Activated CD4-positive, CD25-positive, alpha-beta regulatory T cell treated with anti-CD3 and anti-CD28 coated beads, Interleukin-2, amount 50 U/mL, for 16 hours (primary cell): ENCODE measurements at places on chromosomes 16 and 17.

DNA sequence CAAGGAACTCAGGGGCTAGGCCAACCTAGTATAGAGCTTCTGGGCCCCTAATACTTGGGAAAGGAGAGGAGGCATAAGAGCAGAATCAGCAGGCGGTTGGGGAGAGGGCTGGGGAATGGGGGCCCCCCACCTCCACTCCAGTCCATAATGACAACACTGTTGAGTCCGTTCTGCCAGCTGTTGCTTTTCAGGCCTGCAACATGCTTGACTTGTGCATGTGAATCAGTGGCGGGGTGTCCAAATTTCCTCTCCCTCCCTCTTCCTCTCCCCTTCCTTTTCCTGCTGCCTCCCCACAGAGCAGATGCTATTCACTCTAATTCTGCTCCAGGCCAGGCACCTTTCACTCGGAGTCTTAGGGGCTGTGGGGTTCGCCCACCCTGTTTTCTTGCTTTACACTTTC, 31.7 kb downstream of the SGSM2 start:
- no peak for DNase-seq

- DNase-seq = no peak
These were observed 6.4 kb downstream of the GPATCH8 start for GRCh38 chr17:44496815-44497214.

GRCh38 chr17:73921306-73921705, 277.1 kb upstream of the SDK2 start:
- no peak for DNase-seq

- DNase-seq = no peak
These were observed 11.0 kb upstream of the CRISPLD2 start for GRCh38 chr16:84808826-84809225.

DNA sequence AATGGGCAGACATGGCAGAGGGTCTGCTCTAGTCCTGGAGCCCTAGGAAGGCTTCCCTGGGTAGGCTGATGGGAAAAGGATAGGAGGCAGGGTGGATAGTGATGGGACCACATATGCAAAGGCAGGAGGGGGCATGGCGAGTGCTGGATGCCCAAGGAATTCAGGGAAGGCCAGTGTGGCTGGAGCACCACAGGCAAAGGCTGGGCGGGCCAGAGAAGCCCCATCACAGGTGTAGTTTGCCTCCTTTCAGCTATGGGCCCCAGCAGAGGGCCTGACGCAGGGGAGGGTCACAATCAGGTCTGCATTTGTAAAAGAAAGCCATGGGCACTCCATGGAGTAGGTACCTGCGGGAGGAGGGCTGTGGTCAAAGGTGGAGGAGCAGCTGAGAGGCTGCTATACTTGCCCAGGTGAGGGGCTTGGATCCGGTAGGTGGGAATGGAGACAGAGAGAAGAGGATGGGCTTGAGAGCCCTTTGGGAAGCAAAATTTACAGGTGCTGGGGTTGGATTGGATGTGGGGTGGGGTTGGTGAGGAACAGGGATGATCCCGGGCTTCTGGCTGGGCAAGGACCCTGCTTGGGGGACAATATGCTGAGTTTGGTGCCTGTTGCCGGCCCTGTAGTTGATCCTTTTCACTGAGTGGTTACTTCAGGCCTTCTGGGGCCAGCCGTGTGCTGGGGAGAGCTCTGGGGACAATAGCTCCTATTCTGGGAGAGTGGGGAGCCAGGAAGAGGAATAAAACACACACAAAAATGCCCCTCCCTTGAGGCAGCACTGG, 6.5 kb upstream of the COL1A1 start:
- no peak for DNase-seq

DNA sequence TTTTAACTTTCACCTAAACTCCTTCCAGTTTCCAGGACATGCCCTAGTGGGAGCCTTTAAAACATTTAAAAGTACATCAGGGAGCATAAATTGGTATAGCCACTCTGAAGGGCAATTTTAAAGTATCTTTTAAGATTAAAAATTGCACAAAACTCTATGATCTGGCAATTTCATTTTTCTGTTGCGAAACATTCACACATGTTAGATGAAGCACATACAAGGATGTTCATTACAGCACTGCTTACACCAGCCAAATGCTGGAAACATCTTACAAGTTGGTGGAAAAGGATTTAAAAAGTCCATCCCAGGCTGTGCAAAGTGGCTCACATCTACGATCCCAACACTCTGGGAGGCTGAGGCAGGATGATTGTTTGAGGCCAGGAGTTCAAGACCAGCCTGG, 26.4 kb upstream of the LONP2 start:
- DNase-seq = no peak

GRCh38 chr16:10964891-10965326, 20.5 kb downstream of the CLEC16A start:
- peak; percentile 58 for DNase-seq

DNA sequence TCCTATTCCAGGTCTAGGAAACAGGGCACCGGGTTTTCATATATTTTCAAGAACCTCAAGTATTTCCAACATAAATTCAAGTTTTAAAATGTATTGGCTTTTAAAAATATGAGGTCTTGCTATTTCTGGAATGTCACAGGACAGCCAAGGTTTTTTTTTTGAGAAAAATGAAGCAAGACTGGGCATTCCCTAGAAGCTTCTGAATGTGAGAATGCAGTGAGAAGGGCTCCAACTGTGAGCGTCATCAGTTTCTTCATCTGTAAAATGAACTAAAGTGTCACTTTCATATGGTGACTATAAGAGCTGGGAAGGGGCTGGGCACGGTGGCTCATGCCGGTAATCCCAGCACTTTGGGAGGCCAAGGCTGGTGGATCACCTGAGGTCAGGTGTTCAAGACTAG, 455.8 kb upstream of the MAF start:
- no peak for DNase-seq

- no peak for DNase-seq
These were observed 17.7 kb downstream of the NAA60 start for GRCh38 chr16:3461151-3461550.

GRCh38 chr17:72407336-72407909, 286.6 kb downstream of the SOX9 start:
- no peak for DNase-seq

DNA sequence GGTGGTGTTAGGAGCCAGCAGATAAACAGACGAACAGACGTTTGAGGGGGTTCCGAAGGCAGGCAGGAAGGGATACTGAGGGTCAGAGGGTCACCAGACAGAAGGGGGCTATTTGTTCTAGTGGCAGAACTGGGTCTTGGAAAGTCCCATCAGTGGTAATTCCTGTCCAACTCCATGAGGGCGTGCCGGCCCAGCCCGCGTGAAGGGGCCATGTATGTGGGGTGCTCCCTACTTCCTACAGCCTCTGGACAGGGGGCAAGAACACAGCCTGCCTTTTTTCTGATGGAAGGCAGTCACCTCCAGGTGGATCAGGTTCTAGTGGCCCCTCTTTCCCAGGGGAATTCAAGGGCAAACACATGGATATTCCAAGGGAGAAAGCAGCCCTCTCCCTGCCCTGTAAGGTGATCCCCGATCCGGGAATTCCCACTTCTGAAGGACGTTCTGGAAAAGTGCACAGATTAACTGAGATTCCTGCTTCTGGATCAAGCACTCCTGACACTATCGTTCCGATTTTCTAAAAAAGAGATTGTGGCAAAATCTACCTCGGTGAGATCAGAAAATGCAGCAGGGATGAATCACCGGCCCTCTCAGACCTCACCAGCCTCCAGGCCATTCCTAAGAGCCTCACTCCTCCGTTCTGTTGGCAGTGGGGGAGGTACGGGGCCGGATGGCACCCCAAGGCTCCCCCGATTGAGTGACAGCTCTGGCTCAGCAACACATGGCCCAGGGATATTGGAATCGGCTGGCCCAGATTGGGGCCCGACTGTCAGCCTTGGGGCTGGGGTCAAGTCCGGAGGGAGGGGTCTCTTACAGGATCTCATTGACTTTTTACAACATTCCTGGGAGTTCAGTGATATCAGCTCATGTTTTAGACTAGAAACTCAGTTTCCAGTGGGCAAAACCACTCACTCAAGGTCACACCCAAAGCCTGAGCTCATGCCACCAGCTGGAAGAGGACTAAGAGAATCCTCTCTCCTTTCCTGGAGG, 12.4 kb downstream of the STX1B start:
- DNase-seq = no peak

DNA sequence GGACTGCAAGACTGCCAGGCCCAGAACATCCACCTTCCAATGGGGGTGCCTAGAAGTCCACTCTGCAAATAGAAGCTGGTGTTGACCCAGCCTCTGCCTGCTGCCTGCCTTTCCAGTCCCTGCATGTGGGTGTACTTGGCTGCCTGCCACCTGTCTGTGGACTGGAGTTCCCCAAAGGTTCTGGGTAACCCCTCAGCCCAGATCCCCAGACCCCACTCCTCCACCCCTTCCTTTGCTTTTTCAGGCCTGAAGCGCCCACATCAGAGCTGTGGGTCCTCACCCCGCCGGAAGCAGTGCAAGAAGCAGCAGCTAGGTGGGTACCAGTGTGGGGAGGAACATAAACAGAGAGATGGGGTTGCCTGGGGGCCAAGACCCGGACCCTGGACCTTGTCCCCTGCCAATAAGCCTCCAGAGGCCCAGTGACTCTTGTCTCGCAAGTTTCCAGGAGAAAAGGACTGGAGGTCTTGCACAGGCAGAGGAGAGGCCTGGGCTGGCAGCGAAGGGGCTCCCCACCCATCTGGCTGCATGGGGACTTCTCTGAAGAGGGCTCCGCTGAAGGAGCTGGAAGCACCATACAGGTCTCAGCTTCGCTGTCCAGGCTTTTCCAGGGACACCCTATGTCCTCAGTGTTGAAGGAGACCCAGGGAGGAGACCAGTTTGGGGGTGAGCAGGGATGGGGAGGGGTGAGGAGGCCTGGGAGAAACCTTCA, 34.3 kb downstream of the NLRC5 start:
- peak; percentile 47 for DNase-seq

DNA sequence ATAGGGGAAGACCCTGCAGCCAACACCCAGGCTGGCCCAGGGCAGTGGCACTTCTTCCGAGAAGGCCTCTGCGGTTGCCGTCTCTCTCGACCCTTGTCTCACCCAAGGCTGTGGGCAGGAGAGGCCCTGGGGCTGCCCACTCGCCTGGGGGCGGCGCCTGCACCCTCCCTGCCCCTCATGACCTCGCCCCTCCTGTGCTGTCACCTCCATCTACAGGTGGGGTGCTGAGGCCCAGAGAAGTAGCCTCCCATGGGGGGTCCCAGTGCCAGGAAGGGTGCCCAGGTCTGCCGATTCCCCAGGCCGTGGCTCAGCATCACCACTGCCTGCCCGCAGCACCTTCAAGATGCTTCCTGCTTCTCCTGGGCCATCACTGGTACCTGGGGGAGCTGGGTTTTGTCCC, 992 bp downstream of the NLRC3 start:
- DNase-seq = no peak

DNA sequence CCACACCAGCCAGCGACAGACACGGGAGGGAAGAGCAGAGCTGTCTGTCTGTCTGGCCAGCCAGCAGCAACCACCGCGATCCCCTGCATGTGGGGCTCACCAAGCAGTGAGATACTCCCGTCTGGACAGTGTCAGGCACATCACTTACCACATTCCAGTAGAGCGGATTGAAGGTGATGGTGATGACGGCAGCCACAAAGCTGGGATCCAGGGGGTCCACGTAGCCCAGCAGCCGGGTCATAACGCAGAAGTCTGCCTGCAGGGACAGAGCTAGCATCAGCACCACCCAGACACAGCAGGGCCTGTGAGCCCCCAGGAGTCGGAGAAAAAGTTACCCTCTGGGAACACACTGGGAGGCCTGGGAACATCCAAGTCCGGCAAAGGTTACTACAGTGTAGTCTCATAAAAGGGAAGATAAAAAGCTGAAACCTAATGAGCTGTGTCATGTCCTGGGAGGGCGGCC, 14.7 kb downstream of the PEMT start:
- no peak for DNase-seq

GRCh38 chr16:56428091-56428490, 2.7 kb upstream of the AMFR start:
- DNase-seq = no peak

- no peak for DNase-seq
These were observed 138.8 kb upstream of the CCL2 start for GRCh38 chr17:34116306-34116705.

DNA sequence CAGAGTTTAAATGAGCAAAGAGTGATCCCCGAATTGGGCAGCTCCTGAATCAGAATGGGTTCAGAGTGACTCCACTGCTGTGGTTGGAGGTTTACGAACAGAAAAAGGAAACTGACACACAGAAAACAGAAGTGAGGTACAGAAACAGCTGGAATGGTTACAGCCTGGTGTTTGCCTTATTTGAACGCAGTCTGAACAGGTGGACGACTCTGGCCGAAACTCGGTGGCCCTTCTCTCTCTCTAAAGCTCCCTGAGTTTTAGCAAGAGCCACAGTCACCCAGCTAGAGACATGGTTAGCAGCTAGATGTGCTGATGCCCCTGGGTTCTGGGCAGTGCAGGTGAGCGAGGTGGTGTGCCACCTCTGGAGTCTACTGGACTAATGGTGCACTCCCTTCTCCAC, 54.2 kb upstream of the ATP2A3 start:
- DNase-seq = no peak

- DNase-seq = no peak
These were observed 12.5 kb downstream of the POLR2A start for GRCh38 chr17:7496470-7497183.

DNA sequence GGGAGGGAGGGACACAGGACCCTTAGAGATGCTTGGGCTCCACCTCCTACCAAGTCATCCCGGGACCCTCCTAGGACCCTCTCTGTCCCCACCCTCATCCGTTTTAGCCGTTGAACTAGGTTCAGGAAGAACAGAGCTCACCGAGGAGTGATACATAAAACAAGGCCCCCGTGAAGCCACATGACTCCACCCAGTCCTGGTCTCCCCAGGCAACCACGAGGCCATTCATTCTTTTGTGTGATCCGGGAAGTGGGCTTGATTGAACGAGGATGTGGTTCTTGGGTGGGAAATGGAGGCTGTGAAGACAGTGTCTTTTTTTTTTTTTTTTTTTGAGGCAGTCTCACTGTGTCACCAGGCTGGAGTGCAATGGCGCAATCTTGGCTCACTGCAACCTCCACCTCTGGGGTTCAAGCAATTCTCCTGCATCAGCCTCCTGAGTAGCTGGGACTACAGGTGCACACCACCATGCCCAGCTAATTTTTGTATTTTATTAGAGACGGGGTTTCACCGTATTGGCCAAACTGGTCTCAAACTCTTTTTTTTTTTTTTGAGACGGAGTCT, 14.8 kb downstream of the TRARG1 start:
- DNase-seq = peak; percentile 62

GRCh38 chr17:4969047-4969550, 1.5 kb upstream of the SPAG7 start:
- DNase-seq = no peak

DNA sequence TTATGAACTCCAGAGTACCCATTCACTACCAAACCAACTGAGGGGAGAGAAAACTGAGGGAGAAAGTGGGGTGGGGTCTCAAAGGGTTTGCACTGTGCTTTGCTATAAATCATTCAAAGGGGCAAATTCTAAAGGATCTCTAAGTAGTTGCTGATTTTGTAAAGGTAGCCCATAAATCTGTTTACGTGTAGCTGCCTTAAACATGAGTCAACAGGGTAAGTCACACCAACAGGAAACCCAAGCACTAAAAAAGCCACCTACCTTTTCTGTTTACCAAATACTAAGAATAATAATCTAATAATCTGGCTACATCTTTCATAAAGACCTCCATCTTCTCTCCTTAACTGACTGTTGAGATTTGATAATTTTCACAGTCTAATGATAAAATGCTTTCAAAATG, 8.4 kb upstream of the HSBP1 start:
- DNase-seq = no peak
